BJ (cell line): ENCODE measurements at places on chromosomes 2 and 18.

DNA sequence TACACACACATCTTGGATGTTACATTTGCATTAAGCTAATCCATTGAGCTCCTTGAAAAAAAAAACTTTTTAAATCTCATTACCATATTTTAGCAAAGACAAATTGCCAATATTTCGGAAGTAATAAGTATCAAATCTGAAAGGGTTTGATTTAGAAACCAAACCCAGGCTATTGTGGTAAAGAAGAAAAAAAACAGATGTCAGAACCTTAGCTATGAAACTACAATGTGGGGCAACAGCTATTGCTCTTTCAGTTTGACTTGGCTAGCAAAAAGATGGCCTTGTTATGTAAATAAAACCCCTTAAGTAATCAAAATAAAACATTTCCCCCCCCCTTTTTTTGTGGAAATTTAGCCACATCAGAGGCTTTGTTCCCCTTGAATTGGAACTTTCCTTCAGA is 41.2 kb upstream of the REG3A start:
- DNase-seq, result no peak

- DNase-seq, result peak; percentile 50
Measured at GRCh38 chr2:6370753-6371551, 494.8 kb downstream of the CMPK2 start.

- no peak for DNase-seq
Measured at GRCh38 chr2:98519156-98519555, 74.5 kb downstream of the INPP4A start.

GRCh38 chr18:36411745-36412168 is 114.2 kb downstream of the FHOD3 start:
- DNase-seq, result no peak

DNA sequence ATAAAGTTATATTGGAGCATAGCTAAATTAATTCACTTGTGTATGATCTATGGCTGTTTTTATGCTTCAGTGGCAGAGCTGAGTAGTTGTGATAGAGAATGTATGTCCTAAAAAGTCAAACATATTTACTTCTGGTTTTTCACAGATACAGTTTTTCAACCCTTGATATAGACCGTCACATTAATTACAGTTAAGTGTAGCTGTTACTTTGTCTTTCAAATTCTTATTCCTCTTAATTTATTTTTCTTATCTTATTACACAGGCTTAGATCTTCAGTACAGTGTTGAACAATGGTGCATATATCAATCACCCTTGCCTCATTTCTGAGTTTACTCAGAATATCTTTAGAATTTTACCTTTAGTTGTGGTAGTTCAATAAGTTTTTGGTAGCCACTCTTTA is 12.2 kb upstream of the CYRIA start:
- DNase-seq, result no peak

DNA sequence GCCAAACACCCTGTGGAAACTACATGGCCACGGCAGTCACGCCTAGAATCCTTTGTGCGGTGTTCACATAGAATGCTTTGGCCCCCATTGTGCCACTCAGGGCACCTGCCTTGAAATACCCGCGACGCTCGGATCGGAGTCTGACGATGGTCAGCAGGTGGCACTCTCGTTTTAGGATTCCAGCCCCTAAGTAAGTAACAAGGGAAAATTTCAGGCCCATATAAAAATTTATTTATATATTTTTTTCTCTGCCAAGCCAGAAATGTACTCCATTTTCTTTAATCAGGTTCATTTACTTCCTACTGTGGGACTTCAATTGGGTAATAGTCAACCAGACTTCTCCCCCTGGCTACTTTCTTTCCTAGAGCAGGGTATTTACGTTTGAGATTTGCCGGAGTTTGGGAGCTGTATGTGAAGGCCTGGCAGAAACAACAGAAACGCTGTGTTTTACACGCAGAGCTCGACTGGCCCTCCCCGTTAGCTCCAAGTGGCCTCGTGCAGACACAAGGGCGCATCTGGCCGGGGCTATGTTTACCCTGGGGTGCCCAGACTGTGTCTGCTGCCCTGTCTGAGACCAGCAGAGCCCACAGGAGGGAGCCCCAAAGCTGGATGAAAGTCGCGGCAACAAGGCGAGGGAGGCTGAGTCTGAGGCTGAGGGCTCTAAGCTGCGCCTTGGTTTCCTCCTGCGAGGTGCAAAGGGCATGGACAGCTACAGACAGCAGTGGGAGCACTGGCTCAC is 41.6 kb downstream of the LRRC30 start:
- DNase-seq, result no peak

DNA sequence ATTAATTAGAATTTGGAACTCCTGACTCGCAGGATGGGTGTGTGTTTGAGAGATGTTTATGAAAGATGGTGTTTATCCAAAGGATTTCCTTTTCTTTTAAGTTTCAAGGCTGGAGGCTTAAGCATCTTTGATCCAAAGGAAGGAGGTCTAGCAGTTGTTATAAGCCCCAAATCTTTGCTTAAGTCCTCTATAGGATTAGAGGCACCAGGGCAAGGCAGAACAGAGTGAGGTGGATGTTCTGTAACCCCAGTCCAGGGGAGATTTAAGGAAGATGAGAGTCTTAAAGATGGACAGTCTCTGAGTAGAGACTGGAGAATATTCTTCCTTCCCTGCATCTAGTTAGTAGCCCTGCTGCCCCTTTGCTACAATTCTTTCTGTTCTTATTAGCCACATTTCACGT is 17.5 kb downstream of the LBH start:
- DNase-seq, result no peak

DNA sequence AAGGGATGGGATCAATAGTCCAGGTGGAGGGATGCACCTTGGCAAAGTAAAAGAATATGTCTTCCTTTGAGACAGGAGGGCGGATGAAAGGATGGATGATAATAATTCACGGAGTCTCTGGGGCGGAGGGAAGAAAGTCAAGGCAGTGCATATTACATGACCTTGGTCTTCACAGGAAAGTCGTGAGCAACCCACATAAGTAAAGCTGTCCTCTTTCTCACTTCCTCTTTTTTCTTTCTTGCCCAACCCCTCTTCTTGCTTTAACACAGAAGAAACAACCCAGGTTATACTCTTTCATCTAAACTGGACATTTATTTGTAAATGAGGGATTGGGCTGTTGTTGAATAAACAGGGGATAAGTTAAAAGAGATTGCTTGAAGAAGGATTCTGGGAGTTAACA is 168.7 kb upstream of the SKOR2 start:
- no peak for DNase-seq

DNA sequence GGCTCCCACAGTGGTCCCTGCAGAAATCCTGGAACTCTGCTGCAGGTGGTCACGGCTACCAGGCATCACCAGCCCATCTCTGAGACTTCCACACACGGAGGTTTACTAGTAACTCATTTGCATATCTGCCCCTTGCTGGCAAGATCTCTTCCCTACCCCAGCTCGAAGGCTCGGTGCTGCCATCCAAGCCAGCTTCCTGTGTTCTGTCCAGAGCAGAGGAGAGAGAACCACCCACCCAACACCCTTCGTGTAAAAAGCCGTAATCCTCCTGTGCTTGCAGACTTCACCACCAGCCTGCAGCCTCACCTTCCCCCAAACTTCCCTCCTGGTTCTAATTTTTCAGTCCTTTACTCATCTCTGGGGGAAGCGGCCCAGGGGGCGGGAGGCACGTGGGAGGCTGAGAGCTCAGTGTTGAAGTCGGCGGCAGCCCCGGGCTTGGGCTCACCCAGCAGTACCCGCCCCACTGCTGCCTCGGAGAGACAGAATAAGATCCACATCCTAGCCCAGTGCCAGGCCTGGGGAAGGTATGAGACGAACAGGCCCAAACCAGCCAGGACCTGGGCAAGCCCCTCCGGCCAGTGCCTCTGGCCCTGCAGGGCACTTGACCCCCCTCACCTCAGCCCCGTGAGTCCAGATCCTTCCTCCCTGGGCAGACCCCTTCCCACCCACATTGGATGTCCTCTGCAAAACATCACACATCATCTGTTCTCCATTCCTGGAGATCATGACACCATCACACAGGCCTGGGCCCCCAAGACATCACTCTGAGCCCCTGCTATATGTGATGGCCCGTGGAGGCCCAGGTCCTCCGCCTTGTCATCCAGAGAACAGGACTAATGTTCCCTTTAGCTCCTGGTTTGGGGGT is 145.8 kb upstream of the ID2 start:
- no peak for DNase-seq

- DNase-seq, result no peak
Measured at GRCh38 chr2:235896061-235896460, 272.1 kb downstream of the GBX2 start.

DNA sequence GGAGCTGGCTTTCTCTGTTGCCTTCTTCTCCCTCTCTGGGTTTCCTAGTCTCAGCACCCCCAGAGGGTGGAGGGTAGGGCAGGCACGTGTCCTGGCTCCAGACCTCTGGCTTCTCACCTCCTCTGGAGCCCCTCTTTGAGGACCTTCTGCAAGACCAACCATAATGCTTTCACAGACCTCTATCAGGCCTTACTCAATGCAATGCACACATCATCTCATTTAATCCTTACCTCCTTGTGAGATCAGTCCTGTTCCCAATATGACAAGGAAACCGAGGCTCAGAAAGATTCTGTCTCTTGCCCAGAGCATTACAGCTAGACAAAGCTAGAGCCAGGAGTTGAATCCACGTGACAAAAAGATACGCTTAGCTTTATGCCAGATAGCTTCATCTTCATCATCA is 8.2 kb downstream of the ATOH8 start:
- DNase-seq, result no peak

DNA sequence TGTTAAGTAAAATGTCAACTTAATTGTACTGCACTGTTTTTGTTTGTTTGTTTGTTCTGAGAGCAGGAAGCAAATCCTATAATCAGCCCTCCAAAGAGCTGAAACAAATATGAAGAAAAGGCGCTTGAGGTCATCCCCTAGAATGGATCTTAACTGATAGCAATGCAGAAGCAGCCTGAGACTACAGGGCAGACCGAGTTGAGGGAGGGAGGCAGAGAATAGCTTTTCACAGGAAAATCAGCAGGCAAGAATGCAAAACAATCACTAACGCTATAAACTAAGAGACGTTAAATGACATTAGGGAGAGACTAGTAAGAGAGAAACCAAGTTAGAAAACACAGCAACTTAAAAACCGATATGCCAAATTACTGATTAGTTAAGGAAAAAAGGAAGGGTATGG is 37.2 kb downstream of the GALNT1 start:
- DNase-seq, result no peak

GRCh38 chr2:32977228-32977758 is 30.5 kb downstream of the LTBP1 start:
- DNase-seq, result no peak
